SJSA1 (cell line): ENCODE measurements at places on chromosomes 7 and 10.

DNA sequence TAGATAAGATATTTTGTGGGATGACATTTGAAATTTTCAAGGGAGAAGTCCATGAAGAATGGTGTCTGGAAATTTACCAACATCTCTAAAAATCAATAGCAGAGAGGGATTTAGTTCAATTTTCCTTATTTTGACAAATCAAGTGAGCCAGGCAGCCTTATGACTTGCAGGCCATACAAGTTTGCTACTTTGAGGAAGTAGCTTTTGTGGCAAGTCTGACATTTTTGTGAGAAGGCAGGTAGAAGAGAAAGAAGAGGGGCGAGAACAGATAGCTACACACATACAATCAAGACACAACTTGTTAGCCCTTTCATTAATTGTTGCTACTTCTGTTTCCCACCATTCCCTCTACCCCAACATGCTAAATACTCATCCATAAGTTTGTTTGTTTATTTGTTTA lies 74.5 kb upstream of the OIT3 start:
- no peak overlapping the region for H3K27ac ChIP-seq
- H3K4me1 ChIP-seq: no peaks in the 10 kb centered on the region; the same call in 1 of the 2 replicates
- no peaks in the 10 kb centered on the region for H3K27me3 ChIP-seq
- DNase-seq: no peak
- no peak overlapping the region for H3K4me3 ChIP-seq
- no peaks in the 10 kb centered on the region for H3K36me3 ChIP-seq

DNA sequence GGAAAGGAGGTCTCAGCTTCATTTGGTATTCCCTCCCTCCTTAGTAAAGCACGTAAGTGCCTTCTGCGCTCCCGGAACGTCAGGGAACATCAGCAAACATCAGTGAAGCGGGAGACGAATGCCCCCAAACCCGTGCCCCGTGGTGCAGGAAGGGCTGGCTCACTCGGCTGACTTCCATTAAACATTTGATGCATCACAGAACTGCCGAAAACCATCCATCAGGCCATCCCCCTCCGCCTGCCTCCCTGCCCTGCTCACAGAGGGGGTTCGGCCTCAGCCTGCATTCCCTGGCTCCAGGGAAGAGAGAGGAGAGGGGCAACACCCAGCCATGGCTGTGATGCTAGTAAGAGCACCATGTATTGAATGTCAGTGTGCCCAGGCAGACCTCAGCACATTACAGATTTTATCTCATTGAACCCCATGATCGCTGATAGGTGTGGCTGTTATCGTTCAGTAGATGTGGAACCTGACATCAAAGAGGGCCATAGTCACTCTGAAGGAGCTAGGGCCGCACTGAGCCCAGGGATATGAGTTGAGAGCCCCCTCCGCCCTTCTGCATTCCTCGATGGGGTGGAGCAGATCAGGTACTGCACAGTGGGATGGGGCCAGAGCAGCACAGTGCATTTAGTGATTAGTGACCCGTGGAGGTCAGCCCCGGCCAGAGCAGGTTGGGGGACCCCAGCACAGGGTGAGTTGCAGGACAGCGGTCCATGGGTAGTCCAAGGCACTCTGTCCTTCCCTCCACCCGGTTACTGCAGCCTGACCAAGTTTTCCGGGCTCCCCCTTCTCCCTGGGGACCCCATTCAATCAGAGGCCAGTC lies 146.4 kb downstream of the RPS24 start:
- H3K27me3 ChIP-seq: no peaks in the 10 kb centered on the region
- no peak overlapping the region for H3K27ac ChIP-seq
- H3K4me3 ChIP-seq: no peak overlapping the region
- H3K36me3 ChIP-seq: no peaks in the 10 kb centered on the region
- no peak for DNase-seq

GRCh38 chr7:151157645-151158329 lies 9.7 kb downstream of the GBX1 start:
- no peaks in the 10 kb centered on the region for H3K36me3 ChIP-seq
- H3K27me3 ChIP-seq: peaks cover 71% of the 10 kb centered on the region

DNA sequence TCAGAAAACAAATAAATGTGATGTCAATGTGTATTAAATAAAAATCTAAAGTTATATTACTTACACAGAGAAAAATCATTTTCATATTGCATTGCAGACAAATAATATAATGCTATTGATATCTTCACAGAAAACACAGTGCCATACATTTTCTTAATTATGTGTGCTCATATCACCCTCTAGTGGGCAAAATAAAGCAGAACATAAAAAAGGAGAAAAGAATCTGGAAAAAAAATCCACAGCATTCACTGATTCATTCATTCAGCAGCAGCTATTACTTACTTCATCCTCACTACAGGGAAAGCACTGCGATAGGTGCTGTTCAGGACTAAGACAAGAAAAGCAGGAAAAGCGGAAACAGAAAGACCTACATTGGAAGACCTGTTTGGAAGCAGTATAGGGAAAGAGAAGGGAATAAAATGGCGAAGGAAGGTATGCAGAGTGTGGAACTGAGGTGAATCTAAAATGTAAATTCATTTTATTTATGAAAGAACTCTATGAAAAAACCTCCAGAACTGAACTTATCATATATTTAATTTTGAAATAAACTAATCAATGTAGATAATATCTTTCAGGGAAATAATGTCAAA lies 73.2 kb downstream of the POT1 start:
- no peak overlapping the region for H3K27ac ChIP-seq
- no peak overlapping the region for H3K4me3 ChIP-seq
- DNase-seq: no peak
- H3K4me1 ChIP-seq: no peaks in the 10 kb centered on the region
- H3K27me3 ChIP-seq: no peaks in the 10 kb centered on the region
- peaks cover 7% of the 10 kb centered on the region for H3K36me3 ChIP-seq

DNA sequence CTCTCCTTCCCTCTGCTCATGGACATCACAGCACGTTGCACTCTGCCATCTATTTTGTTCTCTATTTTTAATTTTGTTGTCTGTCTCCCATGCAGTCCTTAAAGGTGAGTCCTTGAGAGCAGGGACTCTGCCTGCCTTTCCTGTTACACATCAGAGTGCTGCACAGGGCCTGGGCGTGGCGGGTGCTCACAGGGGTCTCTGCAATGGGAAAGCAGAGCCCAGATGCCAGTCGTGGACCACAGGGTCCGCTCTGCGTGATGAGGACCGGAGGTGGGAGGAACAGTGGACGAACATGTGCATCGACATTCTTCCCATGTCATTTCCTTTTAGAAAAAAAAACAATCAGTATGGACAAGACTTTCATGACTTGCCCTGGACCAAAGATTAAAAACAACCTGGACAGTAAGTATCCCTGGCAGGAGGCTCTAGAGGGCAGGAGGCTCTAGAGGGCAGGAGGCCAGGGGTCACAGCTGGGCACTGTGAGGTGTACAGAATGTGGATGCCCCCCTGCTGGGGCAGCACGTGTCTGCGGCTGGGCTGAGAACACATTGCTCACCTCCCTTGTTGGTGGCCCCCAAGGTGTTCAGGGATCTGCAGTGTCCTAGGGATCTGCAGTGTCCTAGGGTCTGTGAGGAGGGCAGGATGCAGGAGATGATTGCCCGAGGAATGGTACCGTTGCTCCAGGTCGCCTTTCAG lies 29.6 kb upstream of the ZNF488 start:
- peak overlapping the region; percentile 33 for H3K27ac ChIP-seq
- H3K27me3 ChIP-seq: no peaks in the 10 kb centered on the region
- DNase-seq: no peak
- peaks cover 26% of the 10 kb centered on the region for H3K4me1 ChIP-seq
- no peaks in the 10 kb centered on the region for H3K36me3 ChIP-seq
- no peak overlapping the region for H3K4me3 ChIP-seq

- H3K27me3 ChIP-seq: peaks cover 39% of the 10 kb centered on the region
- H3K4me3 ChIP-seq: no peak overlapping the region
- H3K27ac ChIP-seq: no peak overlapping the region
- DNase-seq: no peak
- H3K36me3 ChIP-seq: no peaks in the 10 kb centered on the region
Observed at GRCh38 chr7:117480978-117481377, 1.2 kb downstream of the CFTR start.

DNA sequence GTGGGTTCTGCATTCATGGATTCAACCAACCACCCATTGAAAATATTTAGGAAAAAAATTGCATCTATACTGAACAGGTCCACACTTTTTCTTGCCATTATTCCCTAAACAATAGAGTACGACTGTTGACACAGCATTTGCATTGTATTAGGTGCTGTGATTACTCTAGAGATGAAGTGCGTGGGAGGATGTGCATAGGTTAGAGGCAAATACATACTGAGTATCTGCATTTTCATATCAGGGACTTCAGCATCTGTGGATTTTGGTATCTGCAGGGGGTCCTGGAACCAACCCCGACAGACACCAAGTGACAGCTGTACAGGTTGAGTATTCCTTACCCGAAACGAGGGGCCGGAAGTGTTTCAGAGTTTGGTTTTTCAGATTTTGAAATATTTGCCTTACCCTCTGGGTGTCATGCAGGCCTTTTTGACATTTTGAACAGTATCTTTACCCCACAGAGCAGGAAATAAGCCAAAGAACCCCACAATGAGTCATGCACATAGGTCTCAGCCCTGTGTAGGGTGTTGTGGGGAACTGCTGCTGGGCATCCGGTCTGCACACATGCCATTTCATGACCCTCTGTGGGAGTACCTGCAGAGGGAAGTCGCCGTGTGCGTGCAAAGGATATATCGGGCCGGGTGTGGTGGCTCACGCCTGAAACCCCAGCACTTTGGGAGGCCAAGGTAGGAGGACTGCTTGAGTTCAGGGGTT lies 14.5 kb downstream of the NUDT5 start:
- peaks cover 60% of the 10 kb centered on the region for H3K36me3 ChIP-seq
- DNase-seq: no peak
- H3K27ac ChIP-seq: no peak overlapping the region
- H3K4me3 ChIP-seq: no peak overlapping the region
- H3K4me1 ChIP-seq: no peaks in the 10 kb centered on the region

DNA sequence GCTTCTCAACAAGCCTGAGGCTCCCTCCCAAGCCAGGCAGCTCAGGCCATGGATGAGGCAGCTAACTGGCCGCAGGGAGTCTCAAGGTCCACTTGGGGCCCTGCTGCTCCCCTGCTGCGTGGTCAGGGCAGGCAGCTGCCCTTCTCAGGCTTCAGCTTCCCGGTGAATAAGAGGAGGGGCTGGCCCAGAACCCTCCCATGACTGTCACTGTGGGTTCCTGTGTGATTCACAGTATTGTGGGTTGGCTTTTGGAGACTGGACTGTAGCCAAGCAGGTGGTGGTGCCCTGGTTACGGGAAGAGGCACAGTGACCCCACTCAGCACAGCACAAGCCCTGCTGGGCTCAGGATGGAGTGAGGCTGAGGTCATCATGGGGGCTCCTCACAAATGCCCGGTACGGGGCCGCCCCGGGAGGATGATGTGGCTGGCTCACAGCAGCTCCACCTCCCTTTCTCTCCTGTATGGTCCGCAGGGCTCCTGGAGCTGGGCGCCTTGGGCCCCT lies 189.8 kb downstream of the HECW1 start:
- no peaks in the 10 kb centered on the region for H3K36me3 ChIP-seq
- no peak overlapping the region for H3K4me3 ChIP-seq
- no peak overlapping the region for H3K27ac ChIP-seq
- H3K27me3 ChIP-seq: no peaks in the 10 kb centered on the region
- H3K4me1 ChIP-seq: peaks cover 4% of the 10 kb centered on the region

GRCh38 chr7:117665368-117665767 lies 185.5 kb downstream of the CFTR start:
- H3K4me1 ChIP-seq: peaks cover 47% of the 10 kb centered on the region
- no peaks in the 10 kb centered on the region for H3K27me3 ChIP-seq
- H3K36me3 ChIP-seq: no peaks in the 10 kb centered on the region
- H3K27ac ChIP-seq: peak overlapping the region; percentile 88

GRCh38 chr10:24762161-24762924 lies 38.7 kb upstream of the ARHGAP21 start:
- no peaks in the 10 kb centered on the region for H3K36me3 ChIP-seq
- H3K4me1 ChIP-seq: peaks cover 20% of the 10 kb centered on the region
- peak overlapping the region; percentile 84 for H3K27ac ChIP-seq
- H3K27me3 ChIP-seq: no peaks in the 10 kb centered on the region

- no peaks in the 10 kb centered on the region for H3K4me1 ChIP-seq
- no peak overlapping the region for H3K27ac ChIP-seq
- H3K36me3 ChIP-seq: no peaks in the 10 kb centered on the region
- H3K27me3 ChIP-seq: peaks cover 5% of the 10 kb centered on the region
Observed at GRCh38 chr7:128203047-128203491, 38.0 kb upstream of the LEP start.

DNA sequence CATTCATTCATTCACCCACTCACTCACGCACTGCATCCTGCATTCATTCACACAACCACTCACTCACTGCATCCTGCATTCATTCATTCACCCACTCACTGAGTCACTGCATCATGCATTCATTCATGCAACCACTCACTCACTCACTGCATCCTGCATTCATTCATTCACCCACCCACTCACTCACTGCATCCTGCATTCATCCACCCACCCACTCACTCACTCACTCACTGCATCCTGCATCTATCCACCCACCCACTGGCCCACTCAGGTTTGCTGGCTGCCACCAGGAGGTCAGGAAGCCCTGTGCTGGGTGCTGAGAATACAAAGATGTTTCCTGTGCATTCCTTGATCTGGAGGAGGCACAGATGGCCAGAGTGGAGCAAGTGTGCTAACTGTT lies 2.3 kb upstream of the SNX8 start:
- H3K4me3 ChIP-seq: no peak overlapping the region
- no peaks in the 10 kb centered on the region for H3K27me3 ChIP-seq
- no peak for DNase-seq
- peaks cover 3% of the 10 kb centered on the region; the same call in 1 of the 2 replicates for H3K36me3 ChIP-seq

- no peaks in the 10 kb centered on the region for H3K27me3 ChIP-seq
- no peak overlapping the region for H3K27ac ChIP-seq
- H3K4me3 ChIP-seq: no peak overlapping the region
- peaks cover 11% of the 10 kb centered on the region; the same call in 1 of the 2 replicates for H3K4me1 ChIP-seq
- no peak for DNase-seq
- H3K36me3 ChIP-seq: no peaks in the 10 kb centered on the region
Observed at GRCh38 chr7:29370531-29371314, 176.1 kb downstream of the CHN2 start.

GRCh38 chr10:110496553-110497437 lies 912 bp upstream of the DUSP5 start:
- H3K4me1 ChIP-seq: peaks cover 62% of the 10 kb centered on the region
- no peak for DNase-seq
- peak overlapping the region; percentile 73 for H3K4me3 ChIP-seq
- no peaks in the 10 kb centered on the region for H3K27me3 ChIP-seq

DNA sequence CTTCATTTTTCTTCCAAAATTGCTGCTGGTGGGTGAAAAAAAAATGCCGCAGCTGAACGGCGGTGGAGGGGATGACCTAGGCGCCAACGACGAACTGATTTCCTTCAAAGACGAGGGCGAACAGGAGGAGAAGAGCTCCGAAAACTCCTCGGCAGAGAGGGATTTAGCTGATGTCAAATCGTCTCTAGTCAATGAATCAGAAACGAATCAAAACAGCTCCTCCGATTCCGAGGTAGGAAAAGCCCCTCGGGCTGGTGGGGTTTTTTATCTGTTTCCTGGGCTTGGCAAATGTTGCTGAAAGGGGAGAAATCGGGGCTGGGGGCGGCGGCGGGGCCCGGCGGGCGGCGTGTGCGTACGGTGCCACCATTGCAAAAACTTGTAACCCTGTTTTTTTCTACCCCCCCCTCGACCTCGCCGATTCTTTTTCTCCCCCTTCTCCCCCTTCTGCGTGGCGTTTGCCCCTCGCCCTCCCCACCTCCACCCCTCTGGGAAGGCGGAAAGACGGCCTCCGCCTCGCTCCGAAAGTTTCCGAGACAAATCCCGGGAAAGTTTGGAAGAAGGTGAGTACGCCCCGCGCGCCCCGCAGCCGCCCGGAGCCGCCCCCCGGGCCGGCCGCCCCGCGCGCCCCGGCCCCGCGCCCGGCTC lies 789 bp downstream of the TCF7L2 start:
- peaks cover 25% of the 10 kb centered on the region for H3K4me1 ChIP-seq
- DNase-seq: peak; percentile 57
- H3K27ac ChIP-seq: peak overlapping the region; percentile 85
